Natural killer cell (primary cell): ENCODE measurements at places on chromosomes 3 and 15. TPM values are rescaled to one million over a fixed set of nuclear protein-coding genes. Genes with fewer than 3 reads are reported as not detected.

- DNase-seq = no peak
Observed at GRCh38 chr3:44442596-44443309, 34.7 kb downstream of the ZNF445 start.

The GNB5 gene
- 31.3 TPM for total RNA-seq

The CCDC80 gene
- total RNA-seq = not detected

The GOLGA6L4 gene
- 4.1 TPM for total RNA-seq

DNA sequence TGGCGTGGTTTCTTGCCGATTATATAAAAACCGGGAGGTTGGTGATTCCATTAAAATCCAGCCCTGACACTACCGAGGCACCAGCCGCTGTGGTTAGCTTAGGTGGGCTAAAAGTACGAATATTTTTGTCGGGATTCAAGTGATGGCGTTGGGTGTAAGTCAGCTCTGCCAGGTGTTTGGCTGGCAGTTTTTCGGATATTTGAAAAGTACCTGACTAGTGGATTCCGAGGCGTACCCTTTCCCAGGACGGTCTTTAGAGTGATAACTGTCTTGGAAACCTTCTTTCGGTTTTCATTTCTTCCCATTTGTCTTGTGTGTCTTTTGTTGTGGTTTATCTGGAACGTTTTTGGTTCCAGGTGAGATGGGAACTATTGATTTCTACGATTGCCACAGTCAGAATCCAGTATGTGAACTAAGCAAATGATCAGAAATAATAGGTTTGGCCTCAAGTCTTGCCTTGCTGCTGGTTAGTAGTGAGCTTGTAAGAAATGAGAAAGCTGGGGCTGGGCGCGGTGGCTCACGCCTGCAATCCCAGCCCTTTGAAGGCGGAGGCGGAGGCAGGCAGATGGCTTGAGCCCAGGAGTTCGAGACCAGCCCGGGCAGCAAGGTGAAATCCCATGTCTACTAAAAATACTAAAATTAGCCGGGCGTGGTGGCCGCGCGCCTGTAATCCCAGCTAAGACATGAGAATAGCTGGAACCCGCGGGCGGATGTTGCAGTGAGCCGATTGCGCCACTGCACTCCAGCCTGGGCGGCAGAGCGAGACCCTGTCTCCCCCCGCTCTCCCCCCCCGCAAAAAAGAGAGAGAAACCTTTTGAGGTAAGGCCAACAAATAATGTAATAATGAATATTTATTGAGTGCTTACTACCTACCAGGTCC is 1.4 kb downstream of the FYTTD1 start:
- no peak for DNase-seq

The RTP1 gene
- not detected for total RNA-seq

DNA sequence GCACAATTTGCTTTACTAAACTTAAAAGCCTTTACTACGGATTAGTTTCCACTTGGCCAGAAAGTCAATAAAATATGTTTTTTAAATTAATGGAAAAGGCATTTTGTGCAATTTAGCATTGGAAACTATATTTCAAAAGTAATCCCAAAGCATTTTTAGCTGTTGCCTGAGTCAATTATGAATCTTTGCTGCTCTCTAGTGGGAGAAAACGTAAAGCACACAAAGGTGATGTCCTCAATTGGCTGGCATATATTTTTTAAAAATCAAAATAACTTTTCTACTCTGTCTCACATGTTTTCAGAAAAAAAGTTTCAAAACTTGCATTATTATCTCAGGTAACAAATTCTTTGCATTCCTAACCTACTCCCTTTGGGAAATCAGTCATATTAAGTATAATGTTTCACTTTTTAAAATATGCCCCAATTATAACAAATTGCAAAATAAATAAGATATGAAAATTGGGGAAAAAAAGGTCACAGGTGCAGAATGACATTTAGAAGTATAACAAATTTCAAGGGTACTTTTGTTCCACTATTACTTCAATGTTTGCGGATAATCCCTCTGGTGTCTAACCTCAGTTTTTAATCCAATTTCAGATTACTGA is 47.2 kb upstream of the TEX55 start:
- no peak for DNase-seq

- no peak for DNase-seq
Observed at GRCh38 chr3:126401611-126402160, 7.0 kb downstream of the CFAP100 start.

DNA sequence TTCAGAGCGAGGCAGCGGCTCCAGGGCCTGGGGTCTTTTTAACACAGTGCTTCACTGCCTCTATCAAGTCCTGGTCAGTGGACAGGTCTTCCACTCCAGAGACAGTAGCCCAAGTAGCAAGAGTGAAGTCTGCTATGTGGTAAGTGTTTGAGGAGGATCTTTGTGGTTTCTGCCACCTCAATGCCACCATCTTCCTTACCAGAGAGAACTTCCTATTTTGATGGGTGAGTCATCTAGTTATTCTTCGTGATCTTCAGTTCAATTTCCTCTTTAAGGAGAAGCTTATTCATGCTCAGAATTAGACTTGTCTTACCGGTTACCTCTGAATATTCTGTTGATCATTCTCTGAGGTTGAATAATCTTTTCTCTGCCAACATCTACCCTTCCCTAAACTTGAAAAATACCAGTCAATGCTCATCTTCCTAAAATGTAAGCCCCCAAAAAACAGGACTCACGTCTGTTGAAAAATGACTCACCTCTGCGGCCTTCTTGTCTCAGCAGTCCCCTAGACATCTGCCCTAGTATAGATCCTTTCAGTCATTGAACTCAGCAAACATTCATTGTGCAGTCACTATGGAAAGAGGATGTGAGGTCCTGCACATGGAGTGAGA is 32.2 kb upstream of the BCL6 start:
- DNase-seq = peak; percentile 77

- no peak for DNase-seq
Observed at GRCh38 chr3:184937611-184938010, 125.6 kb downstream of the VPS8 start.

DNA sequence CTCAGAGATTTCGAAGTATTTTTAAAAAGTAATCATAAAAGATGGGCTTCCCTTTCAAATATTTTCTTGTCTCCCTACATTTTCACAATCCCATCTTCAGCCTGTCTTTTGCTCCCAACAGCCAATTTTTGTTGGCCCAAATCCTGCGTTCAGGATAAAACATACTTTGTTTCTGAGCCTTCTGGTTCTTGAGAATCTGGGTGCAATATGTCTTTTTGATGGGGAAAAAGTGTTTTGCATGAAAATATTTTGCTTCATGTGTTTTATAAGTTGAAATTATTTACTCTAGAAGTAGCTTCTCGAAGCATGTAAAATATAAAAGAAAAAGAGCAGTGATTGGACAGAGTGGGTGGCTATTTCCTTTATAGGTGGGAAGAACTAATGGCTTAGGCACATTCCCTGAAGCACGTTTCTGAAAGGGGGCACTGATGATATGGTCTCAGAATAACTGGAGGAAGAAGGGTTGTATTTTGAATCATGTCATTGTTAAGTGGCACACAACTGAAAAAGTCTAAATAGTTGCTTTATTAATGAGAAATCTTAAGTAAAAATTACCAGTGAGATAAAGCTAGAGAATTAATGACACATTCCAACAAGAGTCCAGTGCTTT is 3.9 kb downstream of the UNC13C start:
- no peak for DNase-seq

- DNase-seq = no peak
Observed at GRCh38 chr3:103949693-103950092, 1417.0 kb upstream of the ALCAM start.

DNA sequence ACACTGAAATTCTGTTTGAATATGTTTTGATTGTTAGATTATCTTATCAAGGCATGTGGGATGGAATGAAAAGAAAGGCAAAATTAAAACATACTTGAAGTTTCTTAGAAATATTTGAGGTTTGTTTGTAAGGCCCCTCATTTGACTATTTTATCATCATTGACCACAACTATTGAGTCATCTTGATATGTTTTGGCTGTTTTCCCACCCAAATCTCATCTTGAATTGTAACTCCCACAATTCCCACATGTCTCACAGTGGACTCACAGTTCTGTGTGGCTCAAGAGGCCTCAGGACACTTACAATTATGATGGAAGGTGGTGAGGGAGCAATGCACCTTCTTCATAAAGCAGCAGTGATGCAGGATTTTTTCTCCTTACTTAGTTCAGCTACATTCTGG is 917.1 kb downstream of the PLOD2 start:
- DNase-seq = no peak

DNA sequence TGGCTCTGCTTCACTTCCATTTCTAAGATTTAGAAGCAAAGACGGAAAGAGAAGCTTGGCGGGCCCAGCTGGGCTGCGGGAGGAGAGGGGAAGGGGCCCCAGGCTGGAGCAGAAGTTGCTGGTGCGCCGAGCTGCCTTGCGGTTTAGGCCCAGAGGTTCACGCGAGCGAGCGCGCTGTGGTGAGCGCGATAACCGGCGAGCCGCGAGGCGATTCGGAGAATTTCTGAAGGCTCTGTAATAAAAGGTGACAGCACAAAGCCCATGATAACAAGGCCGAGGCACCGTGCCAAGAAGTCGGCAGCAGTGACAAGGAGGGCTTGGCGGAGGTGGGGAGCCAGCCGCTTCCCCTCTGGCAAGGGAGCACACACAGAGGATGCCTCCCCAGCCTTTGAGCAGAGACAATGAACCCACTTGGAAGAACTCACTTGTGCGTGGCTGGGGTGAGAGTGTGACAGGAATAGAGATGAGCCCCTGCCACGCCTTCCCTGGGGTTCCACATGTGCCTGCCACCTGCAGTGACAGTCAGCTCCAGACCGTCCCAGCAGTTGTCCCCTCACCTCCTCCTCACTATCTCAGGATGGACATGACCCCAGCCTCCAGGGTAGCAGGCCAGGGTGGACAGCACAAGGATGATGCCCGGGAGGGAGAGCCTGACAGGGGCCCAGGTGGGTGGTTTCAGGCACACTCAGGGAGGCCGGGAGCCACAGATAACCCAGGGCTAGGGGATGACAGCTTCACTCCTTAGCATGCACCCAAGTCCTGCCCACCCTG is 315.2 kb downstream of the UACA start:
- peak; percentile 68 for DNase-seq

The GPR62 gene
- not detected for total RNA-seq

- DNase-seq = no peak
Observed at GRCh38 chr15:59616379-59616778, 4.8 kb downstream of the GCNT3 start.

DNA sequence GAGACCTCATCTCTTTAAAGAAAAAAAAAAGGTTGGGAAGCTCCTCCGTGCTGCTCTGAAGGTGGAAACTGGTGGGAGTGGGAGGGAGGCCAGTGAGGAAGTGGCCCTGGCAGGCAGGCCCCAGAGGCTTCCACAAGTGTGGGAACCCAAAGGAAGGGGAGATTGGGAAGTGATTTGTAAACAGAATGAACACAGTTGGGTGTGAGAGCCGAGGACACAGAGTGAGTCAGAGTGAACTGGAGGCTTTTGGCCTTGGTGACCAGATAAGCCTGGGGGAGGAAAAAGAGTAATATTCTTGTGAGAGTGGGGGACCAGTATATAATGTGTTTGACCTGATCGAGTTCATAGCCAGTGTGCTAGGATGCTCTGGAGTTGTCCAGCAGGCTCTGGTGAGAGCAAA is 23.0 kb downstream of the MKRN2 start:
- no peak for DNase-seq

GRCh38 chr15:50979041-50979440 is 70.6 kb downstream of the AP4E1 start:
- DNase-seq = no peak

GRCh38 chr3:20047976-20048883 is 8.0 kb downstream of the KAT2B start:
- DNase-seq = no peak

- no peak for DNase-seq
Observed at GRCh38 chr15:57259568-57260040, 116.7 kb upstream of the CGNL1 start.

The UNC45A gene
- total RNA-seq = 51.5 TPM

- no peak for DNase-seq
Observed at GRCh38 chr15:33242669-33243191, 48.2 kb upstream of the FMN1 start.

- peak; percentile 91 for DNase-seq
Observed at GRCh38 chr3:13073326-13074005, at the start of gene IQSEC1. Gene IQSEC1, minus strand, starts transcription at chr3:13073429. Its CDS starts 415 bp downstream, at chr3:13073014.

GRCh38 chr15:55897560-55898336 is 95.7 kb downstream of the NEDD4 start:
- no peak for DNase-seq

DNA sequence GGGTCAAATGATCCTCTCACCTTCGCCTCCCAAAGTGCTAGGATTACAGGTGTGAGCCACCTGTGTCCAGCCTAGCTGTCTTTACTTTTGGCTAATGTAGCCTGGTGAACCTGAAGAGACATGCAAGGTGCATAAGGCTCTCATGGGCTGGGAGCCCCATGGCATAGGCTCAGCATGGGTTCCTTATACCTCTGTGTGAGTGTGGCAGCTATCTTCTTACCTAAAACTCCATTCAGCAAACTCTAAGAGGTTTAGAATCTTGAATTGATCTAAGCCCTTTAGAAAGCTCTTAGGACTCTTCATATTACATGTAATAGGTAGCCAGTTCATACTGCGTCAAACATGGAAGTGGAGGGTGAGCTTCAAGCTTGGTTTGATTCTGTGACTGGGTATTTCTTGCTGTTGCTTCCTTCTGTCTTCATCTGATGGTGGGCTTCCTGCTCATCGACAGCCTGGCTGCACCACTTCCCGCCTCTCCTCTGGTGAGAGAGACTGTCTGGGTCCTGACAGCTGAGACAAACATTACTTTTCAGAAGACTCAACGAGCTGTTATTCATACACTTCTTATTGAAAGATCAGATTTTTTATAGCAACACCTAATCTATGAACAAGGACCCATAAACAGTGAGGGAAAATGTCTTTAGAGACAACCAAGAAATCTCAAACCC is 19.2 kb upstream of the TKT start:
- DNase-seq = peak; percentile 52

- no peak for DNase-seq
Observed at GRCh38 chr3:180416111-180416594, 185.8 kb upstream of the TTC14 start.

DNA sequence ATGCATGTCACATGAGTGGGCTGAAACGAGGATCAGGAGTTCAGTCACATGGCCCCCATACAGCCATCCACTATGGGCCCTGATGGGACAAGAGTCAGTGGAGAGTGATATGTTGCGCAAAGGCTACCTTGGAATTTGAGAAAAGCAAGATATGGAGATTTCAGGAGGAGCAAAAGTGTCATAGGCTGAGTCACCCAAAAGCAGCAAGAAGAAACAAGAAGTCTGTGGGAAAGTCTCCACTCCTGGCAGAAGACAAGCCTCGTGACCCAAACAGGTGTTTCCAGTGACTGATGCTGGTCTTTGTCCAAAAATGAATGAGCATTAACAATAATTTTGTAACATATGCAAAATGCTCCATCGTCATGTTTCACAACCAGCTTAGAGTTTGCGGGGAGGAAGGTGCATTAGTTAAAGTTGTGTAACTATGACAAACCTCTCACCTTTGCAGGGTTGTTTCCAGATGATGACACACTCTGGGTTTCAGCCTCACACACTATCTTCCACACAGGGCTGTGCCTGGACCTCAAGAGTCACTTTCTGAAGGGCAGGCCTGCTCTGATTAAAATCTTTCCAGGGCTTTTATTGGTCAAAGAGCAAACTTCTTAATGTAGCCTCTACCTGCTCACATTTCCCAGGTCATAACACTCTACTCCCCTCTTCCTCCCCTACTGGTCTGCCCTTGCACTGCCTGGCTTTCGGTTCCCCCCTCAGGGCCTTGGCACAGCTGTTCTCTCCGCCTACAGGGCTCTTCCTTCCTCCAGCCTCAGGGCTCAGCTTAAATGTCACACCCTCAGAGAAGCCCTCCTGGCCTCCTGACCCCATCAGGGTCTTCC is 3.9 kb upstream of the DNASE1L3 start:
- peak; percentile 19 for DNase-seq

- DNase-seq = no peak
Observed at GRCh38 chr3:4745235-4745610, 234.0 kb upstream of the BHLHE40 start.
